ENCODE measurements at places on chromosomes 2 and 18.

DNA sequence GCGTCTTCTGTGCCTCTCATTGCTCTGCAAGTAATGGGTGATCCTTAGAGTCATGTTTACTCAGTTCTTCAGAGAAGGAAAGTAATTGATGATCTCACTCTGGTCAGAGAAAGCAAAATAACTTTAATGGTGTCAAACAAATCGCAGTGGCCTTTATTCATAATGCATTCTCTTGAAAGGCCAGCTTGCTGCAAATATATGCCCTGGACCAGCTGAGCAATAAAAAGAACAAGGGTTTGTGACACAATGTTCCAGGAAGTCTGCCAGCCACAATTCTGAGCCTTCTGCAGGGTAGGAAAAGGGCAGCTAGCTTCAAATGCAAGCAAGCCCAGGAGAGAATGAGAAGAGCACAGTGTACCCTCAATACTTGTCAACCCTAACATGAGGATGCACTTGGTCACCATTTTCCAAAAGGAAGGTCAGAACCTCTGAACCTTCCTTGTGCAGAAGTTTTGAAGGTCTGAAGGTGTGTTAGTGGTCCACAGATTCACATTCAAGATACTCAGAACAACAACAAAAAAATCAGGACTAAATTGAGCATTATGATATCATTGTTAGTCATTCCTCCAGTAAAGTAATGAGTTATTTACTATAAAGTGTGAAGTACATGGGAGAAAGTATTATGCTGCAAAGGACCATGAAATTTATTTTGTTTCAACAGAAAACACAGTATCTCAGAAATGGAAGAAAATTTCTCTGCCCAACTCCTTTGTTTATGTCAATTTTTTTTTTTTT is 355.6 kb downstream of the PAX3 start:
- no peak for DNase-seq

DNA sequence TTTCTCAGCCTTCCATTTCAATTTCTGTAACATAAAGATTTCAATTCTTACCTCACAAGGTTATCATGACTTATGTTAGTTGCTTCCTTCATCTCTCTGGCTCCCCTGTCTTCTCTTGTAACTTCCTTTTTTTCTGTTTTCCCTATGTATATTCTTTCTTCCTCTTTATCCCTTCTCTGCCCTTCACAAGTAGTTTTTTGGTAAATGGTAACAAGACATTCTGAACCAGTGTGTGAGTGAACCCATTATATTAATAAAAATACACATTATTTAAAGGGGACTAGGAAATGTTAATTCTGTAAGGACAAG is 8.4 kb downstream of the ACSL3 start:
- DNase-seq: no peak

DNA sequence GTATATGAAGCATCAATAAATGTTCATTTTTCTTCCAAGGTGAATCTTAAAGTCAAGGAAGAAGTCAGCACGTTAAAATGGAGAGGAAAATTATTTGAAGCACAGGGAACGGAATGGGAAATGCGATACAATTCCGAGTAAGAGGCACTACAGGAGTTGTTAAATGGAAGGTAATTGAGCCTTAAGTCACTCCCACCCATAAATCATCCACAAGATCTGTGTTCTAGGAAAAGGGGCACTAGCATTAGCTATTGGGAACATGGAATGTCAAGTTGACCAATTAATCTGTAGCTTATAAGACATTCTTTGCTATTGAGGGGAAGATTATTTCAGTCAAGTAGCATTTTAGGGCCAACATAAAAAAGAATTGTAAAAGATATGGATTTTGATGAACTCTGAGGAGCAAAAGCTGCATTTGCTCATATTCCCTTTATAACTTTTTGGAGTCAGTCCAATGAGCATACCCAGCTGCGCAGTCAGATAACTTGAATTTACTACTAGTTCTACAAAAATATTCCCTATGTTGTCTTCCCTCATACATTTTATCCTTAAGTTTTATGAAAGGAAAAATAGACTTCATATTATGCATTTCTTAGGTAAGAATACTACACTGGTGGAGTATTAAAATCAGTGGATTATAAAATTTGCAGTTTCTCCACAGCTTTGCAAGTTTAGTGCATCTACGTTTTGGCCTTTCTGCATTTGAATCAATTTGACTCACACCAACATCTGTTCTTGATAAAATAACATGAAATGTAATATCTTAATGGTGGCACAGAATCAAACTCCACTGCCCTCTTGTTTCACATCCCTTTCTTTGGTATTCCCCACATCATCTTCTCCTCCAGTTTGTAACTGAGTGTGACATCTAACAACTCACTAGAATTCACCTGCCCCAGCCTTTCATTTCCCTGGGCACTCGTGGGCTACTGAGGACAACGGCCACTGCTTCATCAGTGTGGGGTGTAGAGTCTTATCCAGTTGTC is 95.6 kb downstream of the SP3 start:
- DNase-seq: no peak

- DNase-seq: no peak
These were observed 54.1 kb downstream of the BAZ2B start for GRCh38 chr2:159562248-159562647.

DNA sequence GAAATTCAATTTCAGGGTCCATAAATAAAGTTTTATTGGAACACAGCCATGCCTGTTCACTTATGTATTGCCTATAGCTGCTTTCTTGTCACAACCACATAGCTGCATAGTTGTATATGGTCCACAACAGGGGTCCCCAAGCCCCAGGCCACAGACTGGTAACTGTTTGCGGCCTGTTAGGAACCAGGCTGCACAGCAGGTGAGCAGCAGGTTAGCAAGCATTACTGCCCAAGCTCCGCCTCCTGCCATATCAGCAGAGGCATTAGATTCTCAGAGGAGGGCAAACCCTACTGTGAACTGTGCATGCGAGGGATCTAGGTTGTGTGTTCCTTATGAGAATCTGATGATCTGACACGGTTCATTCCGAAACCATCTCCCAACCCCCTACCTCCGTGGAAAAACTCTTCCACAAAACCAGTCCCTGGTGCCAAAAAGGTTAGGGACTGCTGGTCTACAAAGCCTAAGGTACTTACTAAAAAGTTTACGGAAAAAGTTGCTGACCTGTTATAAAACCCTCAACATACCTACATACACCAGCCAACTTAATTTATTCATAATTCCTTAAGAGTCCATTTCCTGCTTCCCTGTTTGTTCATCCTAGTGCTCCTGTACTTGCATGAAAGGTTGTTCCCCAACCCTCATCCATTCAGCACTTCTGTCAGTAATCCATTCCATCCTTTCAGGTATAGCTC is 40.1 kb downstream of the NDUFAF7 start:
- no peak for DNase-seq

DNA sequence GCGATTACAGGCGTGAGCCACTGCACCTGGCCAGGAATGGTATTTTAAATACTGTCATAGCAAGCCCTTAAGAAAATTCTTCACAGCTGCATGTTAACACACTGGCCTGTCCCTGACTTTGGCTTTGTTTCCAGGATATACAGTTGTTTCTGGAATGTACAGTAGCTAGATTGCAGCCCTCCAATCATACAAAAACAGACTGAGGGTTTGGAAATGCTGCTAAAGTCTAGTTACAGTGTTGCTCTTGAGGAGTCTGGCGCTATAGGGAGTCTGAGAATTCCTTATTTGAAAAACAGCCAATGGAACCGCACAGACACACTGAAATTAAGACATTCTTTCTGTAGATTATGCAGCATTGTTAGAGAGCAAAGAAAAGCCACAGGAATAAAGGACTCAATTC is 37.7 kb downstream of the STON1 start:
- DNase-seq: no peak

DNA sequence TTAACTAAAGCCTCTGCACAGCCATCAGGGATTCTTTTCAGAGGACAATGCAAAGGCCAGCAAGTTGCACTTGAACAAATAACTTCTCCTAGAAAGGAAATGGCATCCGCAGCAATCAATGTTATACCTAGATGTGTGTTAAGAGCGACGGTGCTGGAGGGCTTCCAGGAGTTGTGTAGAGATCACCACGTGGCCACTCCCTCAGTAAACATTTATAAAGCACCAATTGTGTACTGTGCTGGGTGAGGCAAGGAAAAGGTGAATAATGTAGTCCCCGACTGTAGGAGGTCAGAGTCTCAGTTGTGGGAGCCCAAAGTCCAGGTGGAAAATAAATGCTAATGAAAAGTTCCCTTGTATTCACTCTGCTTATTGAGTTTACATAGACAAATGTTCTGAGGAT is 135.0 kb downstream of the ALK start:
- no peak for DNase-seq

GRCh38 chr2:215218587-215219577 is 80.5 kb upstream of the ABCA12 start:
- DNase-seq: no peak

DNA sequence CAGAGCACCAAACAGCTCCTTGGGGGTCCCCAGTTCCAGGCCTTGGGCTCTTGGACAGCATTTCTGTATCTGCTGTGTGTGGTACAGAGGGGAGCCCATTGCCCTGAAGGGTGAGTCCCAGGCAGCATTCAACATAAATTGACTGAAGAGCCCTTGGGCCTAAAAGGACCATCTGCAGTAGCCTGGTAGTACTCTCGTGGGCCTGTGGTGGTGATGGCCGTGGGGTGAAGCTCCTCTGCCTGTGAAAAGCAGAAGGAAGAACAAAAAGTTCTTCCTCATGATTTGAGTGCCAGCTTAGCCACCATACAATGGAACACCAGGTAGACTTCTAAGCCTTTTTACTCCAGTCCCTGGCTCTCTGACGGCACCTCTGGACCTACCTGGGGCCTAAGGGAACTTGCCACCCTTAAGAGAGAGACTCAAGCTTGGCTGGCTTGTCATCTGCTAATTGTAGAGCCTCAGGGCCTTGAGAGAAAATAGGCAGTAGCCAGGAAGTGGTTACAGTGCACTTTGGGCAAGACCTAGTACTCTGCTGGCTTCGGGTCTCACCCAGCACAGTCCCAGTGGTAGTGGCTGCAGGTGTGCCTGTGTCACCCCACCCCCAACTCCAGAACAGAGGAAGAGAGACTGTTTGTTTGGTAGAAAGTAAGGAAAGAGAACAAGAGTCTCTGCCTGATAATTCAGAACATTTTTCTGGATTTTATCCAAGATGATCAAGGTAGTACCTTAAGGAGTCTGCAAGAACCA is 84.6 kb upstream of the CERS6 start:
- DNase-seq: no peak

DNA sequence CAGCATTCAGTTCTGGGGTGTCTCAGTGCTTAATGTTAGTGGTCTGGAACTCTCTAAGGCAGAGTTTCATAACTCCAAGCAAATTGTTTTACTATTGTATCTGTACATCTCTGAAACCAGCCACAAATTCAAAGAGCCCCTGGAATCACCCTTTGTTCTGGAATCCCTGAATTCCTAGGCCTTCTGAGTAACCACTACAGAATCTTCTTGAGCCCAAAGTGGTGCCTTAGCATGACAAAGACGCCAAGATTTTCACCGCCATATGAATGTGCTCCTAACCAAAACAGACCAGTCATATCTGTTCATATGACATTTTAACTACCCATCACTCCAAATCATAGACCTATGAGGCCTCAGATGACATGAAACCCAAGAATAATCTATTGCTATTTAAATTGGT is 668.1 kb downstream of the EPHA4 start:
- DNase-seq: no peak

- no peak for DNase-seq
These were observed 380.5 kb upstream of the HNRNPA3 start for GRCh38 chr2:176832086-176832485.

DNA sequence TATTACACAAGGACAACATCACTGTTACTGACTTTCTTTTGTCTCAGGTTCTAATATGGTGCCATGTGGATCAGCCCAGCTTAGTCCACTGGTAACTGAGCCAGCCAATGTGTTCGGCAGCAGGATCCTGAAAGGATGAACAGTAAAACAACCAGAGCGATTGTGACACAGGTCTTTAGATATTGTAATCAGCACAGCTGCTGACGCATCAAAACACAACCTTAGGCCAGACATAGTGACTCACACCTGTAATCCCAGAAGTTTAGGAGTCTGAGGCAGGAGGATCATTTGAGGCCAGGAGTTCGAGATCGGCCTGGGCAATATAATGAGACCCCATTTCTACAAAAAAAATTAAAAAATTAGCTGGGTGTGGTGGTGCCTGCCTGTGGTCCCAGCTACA is 183.4 kb upstream of the CDH20 start:
- no peak for DNase-seq

DNA sequence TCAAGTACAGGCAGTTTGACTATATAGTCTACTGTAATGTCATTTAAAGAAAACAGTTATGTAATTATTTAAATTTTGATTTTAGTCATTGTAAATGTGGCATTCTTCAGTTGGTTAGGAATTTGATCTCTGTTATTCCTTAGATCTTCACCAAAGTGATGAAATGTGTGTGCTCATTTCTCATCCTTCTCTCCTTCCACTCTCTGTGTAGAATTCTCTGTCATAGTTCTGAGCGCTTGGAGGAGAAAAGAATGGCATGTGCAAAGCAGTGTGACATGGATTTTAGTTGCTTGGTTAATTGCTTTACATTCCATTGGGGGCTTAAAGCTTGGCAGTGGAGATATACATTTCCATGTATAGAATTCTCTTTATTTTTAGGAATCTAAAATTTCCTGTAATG is 14.8 kb downstream of the PIK3C3 start:
- DNase-seq: no peak

DNA sequence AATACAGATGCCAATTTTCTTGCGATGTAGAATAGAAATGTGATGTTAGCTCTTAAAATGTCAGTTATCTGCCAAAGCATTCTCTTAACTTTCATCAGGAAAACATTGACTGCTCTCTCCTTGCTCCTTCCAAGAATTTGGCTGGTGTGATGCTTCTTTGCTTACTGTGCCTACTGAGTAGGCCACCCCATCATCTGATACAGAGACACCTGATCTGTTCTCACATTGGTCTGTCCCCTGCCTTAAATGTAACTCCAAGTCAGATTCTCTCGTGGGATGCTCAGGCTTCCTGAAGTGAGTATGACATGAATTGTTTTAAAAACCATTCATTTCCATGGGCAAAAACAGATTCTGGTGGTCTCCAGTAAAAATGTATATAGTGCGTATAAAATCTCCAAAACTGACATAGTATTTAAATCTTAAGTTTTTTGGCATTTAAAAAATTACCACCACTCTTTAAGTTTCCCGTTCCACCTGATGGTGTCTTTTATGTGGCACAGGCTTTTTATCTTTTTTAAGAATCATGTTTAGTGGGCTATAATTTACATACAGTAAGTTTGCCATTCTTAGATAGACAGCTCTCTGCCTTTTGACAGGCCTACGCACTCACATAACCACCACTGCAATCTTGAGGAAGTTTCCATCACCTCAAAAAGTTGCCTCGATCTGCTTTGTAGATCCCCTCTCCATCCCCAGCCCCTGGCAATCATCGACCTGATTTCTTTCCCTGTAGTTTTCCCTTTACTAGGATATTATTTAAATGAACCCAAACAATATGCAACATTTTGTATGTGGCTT is 36.6 kb downstream of the UBE2F start:
- peak; percentile 32 for DNase-seq

GRCh38 chr2:70085711-70086277 is 1.5 kb upstream of the PCBP1 start:
- DNase-seq: no peak

- no peak for DNase-seq
These were observed 257.6 kb downstream of the CYP26B1 start for GRCh38 chr2:71889759-71890684.
